Activated effector memory CD4-positive, alpha-beta T cell treated with Interleukin-2 at 50 U/mL for 16 hours (primary cell): ENCODE measurements at places on chromosomes 5 and 9.

GRCh38 chr5:95715799-95716461 is 15.2 kb upstream of the RHOBTB3 start:
- no peak for DNase-seq

GRCh38 chr9:104895572-104895971 is 32.4 kb downstream of the ABCA1 start:
- DNase-seq, result no peak

DNA sequence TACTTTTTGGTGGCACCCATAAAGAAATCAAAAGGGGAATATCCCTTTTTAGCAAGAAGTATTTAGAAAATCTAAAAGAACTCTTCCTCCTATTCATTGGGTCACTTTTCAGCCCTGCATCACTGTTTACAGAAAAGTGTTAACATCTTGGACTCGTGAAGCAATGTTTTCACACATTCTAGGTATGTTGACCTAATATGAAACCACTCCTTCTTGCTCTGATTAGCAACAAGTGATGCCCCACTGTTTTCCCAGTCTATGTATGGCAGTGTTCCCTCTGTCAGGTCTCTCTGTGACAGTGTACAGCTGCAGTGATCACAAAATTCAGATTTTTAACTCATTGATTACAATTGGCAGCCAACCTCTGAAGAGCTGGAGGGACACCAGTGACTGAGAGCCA is 148.2 kb upstream of the SLC12A2 start:
- DNase-seq, result no peak

DNA sequence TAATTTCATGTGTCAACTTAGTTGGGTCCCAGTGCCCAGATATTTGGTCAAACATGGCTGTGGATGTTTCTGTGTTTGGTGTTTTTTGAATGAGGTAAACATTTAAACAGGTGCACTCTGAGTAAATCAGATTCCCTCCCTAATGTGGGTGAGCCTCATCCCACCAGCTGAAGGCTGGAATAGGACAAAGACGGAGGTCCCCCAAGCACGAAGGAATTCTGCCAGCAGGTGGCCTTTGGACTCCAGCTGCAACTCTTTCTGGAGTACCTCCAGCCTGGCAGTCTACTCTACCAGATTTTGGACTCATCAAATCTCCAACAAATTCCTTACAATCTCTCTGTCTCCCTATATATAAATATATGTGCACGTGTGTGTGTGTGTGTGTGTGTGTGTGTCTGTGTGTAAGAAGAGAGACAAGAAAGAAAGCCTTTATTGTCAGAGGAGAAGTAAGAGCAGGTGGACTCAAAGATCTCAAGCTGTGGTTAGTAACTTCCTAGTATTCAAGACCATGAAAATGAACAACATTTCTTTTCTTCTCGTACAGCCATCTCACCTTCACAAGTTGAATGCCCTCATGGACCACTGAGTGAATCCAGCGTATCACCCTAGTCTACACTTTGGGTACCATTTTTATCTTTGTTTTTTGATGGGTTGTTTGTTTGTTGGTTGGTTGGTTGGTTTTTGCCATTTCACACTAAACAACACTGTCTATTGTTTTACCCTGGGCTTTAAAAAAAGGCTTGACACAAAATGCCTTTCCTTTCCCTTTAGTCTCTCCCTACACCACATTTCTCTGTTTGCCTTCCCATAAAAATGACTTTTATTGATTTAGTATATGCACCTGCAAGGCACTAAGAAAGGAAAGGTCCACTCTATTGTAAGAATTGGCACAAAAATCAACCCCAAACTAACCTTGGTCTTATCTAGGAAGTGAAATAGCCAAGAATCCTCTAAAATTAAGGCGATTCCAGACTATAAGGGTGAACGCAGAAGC is 118.7 kb downstream of the TENT4A start:
- DNase-seq, result no peak
